ENCODE measurements at places on chromosomes 13 and 19.

GRCh38 chr13:27573265-27573664 lies 47.1 kb downstream of the LNX2 start:
- no peak for DNase-seq

DNA sequence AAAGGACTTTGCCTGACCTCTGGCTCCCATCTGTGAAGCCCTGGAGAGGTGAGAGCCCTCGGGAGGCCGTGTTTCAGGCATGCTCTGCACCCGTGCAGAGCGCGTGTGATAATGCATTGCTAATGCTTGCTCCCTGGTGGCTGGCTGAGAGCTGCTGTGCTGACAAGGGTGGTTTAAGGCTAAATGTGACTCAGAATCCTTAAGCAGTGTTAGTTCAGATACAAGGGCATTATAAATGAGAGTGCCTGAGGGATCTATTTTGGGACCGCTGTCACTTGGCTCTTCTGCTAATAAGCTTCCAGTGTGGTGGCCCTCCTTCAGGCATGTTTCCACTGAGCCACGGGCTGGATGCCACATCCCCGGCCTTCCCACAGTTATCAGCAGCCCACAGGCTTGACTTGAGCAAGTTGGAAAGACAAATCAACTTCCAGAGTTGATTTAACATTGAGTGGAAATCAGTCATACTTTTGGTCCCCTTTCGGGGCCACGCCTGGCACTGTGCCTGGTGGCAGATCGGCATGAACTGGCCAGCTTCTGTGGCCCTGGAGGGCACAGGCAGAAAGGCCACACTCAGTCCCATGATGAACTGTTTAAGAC lies 17.0 kb downstream of the ALOX5AP start:
- no peak for DNase-seq

GRCh38 chr19:15623711-15624318 lies 8.8 kb downstream of the CYP4F8 start:
- DNase-seq: no peak

DNA sequence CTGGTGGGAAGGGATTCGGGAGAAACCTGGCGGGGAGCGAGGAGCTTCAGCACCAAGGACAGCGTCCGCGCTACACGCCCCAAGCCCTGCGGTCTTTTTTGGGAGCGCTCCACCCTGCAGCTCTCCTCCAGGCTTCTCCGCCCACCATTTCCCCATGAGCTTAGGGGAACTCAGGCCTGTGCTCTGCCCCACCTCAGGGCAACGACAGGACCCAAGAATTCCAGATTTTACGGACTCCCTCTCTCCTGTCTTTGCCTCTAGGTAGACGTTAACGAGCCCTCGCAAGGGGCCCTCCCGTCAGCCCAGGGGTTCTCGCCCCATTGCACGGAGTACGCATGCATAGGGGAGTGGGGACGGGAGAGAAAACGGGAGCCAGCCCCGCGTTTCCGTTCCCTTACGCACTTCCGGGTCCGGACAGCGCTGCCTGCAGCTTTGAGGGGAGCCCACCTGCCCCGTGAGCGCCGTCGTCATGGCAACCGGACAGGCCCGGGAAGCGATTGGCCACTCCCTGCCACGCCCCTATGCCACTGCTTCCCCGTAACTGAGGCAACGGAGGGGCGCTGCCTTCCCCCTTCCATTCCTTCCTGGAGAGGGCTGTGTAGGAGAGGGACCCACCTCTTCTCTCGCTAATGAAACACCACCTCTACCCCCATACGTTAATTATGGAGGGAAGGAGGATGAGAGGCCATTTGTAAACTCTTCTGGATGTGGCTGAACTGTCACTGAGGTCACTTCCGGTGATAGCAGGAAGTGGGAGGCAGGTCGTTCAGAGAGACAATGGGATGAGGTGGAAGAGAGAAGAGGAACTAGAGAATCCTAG lies 20.8 kb downstream of the NOVA2 start:
- no peak for DNase-seq

- DNase-seq: no peak
Observed at GRCh38 chr13:48116808-48117207, 21.9 kb upstream of the MED4 start.

DNA sequence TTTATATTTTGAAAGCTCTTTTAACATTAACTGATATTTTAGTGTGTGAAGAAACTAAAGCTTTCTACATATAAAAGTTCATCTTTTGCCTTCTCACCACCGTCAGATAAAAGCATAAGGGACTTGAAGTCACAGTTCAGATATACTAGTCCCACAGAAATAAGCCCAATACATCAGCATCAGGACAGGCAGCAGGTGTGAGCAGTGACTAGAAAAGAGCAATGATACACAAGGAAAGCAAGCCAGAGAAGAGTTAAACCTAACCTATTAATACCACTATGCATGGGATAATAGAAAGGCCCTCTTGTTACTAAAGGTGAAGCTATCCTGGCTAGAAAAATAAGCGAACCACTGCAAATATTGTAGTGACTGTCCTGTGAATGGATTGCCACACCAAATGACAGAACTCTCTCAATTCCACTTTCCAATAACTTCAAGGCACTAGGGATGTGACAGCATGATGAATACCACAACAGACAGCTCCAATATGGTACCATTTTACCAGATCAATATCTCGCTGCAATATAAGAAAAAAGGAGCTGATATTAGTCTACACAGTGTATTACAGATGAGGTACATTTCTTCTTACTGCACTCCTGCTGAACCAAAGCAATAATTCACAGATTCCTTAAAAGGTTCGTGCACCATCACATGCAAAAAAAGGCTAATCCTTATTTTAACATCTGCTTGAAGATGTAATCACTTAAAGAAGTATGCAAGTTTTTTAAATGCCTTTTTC lies 114.1 kb downstream of the DACH1 start:
- DNase-seq: no peak

DNA sequence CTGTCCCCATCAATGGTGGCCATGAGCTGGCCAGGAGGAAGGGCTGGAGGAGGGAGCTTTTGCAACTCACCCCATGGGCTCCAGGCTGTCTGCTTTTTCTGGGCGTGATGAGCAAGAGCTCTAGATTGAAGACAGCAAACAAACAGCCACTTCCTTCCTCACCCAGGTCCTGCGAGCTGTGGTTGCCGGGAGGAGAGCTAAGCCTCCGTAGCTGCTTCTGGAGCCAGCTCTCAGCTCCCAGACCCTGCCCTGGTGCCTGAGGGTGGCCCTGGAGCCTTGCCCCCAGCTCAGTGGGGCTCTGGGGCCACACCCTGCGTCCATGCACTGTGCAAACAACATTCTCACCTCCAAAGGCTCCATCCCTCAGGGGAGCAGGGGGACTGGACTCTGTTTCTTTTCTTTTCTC lies 6.2 kb downstream of the MYO1F start:
- peak; percentile 68 for DNase-seq
